ENCODE measurements at places on chromosomes 4 and X. TPM values are rescaled to one million over a fixed set of nuclear protein-coding genes. Genes with fewer than 3 reads are reported as not detected.

UGT2A2 gene
- not detected for polyA plus RNA-seq

TMEM165 gene
- 102 TPM for polyA plus RNA-seq

CSN1S1 gene
- polyA plus RNA-seq: not detected

FGB gene
- polyA plus RNA-seq: not detected

PCYT1B gene
- 6.5 TPM for polyA plus RNA-seq

SSX4 gene
- polyA plus RNA-seq: not detected

EXOC1L gene
- not detected for polyA plus RNA-seq

SMIM31 gene
- not detected for polyA plus RNA-seq

CLTRN gene
- 1.1 TPM for polyA plus RNA-seq

ADGRL3 gene
- 90.1 TPM for polyA plus RNA-seq

ARX gene
- polyA plus RNA-seq: 42.8 TPM

IL15 gene
- polyA plus RNA-seq: not detected
